ENCODE measurements at places on chromosomes 1 and 21.
A peak's percentile ranks its signal among the peaks of the same experiment; 100 is the strongest.

- no peak for DNase-seq
These were observed 87.9 kb downstream of the CDC14A start for GRCh38 chr1:100440075-100440809.

GRCh38 chr1:205878026-205878425, 28.1 kb upstream of the PM20D1 start:
- no peak for DNase-seq

GRCh38 chr1:111227851-111228747, 586 bp downstream of the CHI3L2 start:
- peak; percentile 68 for DNase-seq

DNA sequence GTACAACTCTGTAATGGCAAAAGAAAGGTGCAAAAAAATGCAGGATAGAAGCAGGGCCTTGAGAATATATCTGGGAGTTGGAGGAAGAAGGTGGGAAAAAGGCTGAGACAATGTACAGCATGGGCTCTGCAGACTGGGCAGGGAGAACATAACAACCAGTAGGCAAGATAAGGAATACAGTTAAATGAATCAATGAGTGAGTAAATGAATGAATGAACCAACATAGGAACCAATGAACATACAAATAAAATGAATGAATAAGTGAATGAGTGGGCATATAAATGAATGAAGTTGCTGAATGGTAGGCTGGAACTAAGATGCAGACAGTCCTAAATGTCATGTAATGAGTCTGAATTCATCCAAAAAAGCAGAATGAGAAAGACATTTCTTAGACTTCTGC, 370.6 kb downstream of the SMYD3 start:
- no peak for DNase-seq

DNA sequence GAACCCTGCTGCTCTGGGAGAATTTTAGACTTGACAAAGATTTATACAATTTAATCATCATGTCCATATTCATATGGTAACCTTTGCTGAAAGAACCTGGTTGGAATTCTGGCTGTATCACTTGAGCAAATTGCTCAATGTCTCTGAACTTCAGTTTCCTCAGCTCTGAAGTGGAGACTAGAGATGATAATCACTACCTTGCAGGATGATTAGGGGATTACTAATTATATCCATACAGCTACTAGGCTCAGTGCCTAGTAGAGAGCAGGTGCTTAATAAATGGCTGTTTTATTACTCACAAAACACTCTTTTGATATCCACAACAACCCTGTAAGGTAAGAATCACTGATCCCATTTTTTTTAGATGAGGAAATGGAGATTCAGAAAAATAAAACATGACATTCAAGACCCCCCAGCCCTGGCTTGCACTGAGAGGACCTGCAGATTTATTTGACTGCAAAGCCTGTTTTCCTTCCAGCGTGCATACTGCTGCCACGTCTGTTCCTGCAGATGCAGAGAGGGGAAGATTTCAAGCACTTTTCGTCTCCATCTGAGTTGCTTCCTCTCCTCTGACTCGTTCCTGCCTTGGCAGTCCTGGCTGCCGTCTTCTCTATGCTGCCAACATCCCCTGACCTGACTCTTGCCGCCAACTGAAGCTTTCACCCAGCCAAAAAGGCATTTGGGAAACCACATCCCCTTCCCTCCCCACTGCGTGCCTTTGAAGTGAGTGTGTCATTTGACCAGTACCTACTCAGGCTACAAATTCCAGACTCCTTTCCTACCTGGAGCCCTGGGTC, 203.0 kb downstream of the PLPP3 start:
- no peak for DNase-seq

GRCh38 chr1:41537251-41537650, 52.8 kb upstream of the EDN2 start:
- DNase-seq: peak; percentile 45

DNA sequence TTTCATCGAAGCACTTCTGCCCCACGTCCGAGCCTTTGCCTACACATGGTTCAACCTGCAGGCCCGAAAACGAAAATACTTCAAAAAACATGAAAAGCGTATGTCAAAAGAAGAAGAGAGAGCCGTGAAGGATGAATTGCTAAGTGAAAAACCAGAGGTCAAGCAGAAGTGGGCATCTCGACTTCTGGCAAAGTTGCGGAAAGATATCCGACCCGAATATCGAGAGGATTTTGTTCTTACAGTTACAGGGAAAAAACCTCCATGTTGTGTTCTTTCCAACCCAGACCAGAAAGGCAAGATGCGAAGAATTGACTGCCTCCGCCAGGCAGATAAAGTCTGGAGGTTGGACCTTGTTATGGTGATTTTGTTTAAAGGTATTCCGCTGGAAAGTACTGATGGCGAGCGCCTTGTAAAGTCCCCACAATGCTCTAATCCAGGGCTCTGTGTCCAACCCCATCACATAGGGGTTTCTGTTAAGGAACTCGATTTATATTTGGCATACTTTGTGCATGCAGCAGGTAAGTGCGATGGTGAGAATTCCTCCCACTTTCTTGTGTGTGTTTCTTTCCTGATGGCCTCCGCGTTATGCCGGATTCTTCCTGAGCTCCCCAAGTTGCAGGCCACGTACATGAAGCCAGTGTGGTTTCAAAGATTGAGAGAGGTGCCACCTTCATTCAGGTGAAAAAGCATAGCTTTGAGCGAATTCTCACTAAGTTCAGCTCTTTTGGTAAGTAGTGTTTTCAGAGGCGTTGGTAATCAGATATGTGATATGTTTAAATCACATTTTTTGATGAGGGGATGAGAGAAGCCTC, 6.0 kb downstream of the NFIA start:
- DNase-seq: no peak

DNA sequence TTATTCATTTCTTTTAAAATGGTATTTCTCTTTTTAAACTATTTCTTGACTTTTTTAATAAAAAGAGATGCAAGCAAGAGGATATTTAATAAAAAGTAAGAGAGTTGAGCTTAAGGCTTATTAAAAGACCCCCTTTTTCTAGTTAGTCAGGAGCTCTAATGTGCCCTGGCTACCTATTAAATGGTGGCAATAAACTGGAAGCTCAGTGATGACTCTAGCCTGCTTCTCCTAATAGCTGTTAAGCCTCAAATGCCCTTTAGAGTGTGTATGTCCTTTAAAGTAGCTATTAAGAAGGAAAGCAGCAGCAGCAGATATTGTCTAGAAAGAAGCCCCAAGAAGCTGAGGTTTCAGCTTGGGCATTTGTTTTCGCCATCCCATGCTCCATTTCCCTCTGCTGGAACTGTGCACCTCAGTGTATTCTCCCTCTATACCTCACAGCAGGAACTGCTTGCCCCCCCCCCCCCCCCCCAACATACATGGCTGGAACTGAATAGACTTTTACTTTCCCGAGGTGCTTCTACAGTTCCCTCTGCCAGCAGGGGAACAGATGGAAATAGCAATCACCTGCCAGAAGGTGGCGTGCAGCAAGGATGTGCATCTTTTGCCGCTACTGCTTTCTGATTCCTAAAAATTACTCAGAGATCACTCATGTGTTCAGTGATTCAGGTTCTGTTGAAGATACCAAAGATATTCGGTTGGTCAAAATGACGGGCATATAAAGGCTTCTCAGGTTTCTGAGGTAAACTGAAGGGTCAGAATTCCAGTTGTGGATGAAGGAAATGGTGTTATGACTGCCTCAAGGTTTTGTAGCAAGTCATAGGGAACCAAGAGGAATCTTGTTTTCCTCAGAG, 2.5 kb downstream of the RGS4 start:
- no peak for DNase-seq

GRCh38 chr1:212537610-212538009, 71.0 kb upstream of the ATF3 start:
- no peak for DNase-seq

- DNase-seq: no peak
These were observed 28.3 kb upstream of the KIF26B start for GRCh38 chr1:245126530-245126929.

DNA sequence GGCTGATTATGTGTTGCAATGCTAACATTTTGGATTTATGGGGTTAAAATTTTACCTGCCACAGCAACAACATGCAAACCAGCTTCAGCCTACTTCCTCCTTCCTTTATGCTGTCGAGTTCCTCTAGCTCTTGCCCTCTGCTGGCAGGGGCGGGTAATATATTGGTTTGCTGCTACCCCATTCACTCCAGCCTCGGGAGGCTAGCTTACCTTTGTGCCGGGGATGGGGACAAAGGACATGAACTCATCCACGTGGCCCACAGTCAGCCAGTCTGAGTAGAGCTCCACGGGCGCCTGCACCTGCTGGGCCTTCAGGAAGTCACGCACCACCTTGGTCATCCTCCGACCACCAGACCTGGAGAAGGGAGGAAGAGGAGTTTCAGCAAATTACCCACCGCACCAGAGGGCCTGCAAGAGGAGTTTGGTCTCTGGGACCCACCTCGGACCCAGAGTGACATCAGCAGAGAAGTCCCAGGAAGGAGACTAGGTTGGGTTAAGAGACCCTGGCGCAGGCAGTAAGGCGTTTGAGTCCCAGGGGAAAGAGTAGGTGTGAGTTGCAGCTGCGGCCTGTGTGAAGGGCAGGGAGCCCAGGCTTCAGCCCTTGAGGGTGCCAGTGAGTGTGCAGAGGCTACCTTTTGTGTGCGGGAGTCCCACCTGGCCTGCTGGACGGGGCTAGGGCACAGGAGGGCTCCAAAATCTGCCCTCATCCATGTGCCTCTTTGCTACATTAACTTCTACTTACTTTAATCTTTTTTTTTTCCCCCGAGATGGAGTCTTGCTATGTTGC, 21.8 kb upstream of the SDHB start:
- DNase-seq: no peak

DNA sequence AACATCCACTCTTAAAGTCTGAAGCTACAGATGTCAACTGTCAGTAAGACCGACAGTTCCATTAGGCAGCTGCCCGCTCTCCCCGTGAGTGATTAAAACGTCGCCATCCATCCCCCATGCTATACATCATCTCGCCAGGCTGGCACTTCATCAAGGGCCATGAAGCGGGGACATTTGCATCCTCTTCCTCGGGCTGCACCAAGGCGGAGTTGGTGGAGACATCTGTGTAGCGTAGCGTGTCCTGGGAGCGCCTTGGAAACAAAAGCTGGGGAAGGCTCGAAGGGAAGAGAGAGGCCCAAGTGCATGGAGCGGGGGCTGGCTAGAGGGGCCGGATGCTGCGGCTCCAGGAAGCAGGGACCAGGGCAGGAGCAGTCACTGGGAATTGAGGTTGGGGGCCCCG, 250.1 kb downstream of the KAZN start:
- no peak for DNase-seq

DNA sequence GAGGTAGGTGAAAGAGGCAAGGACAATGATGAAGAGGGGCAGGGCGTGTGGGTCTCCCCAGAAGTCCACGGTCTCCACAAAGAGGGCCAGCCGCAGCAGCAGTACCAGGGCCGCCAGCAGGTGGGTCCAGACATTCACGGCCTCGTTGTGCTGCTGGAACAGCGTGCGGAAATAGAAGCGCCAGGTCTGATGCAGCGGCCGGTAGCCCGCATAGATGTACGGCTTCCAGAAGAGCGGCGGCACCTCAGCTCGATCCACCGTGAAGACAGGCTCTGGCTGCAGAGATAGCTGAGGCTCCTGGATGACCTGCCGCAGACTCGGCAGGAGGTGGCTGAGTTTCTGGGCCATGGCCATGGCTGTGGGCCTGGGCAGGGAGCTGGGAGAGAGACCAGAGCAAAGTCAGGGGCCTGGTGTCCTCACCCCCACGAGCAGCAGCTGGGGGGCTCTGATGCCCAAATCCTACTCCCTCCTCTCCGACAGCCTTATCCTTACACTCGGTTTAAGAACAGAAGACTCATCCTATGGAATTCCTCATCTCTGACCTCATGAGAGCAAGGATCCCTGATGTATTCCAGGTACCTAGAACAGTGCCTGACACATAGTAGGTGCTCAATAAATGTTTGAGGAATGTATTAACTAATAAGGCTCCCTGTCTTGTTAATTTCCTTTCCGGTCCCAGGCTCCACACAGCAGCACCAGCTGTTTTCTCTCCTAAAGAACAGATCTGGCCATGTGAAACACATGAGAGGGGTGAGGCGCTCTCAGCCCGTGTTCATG, 4.4 kb upstream of the AUNIP start:
- no peak for DNase-seq

DNA sequence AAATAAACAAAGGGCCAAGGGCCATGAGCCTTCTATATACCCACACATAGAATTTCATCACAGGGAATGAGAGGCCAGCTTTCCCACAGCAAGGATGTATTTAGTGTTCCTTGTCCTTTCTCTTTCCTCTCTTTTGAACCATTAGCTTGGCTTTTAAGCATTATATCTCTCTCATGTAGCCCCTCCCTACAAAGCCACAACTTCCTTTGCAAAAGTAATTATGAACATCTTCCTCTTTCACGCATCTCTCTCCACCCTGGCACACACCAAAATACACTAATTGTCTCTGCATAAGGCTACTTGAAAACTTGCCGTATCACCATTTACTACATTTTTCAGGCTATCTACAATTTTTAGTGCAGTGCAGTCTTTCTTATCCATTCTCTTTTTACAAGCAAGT, 1.9 kb upstream of the AK5 start:
- no peak for DNase-seq

DNA sequence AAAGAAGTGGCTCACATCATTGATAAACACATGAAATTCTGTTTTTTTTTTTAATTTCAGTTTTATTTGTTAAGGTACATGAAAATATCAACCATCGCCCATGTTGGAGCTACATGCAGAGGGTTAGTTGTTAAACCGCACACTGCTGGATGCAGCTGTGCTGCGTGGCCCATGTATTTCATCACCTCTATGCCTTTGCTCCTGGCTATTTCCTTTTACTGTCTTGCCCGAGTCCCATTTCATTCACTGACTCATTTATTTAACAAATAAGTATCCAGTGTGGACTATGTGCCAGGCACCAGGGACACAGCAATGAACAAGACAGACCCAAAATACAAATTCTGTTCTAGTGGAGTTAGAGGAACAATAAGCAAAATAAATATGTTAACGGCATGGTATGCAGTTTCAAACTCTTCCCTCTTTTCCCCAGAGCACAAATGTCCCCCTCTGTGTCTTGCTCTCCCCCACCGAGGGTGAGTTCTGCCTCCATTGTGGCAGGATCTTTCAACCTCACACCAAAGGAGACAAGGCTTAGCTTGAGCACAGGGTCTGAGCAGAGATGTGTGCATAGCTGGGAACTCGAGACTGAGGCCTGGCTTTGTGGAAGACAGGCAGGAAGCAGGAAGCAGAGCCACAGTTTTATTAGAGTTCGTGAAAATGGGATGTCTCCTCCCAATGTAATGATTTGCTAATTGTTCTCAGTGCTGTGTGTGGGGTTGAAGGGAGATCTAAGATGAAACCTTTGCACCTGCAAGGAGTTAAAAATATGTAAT, 44.6 kb downstream of the MAN1C1 start:
- no peak for DNase-seq

GRCh38 chr1:2290171-2290578, 62.1 kb downstream of the SKI start:
- DNase-seq: no peak

All from non-pigmented ciliary epithelial cell (primary cell).